ENCODE measurements at places on chromosomes 16 and 17. TPM values are rescaled to one million over a fixed set of nuclear protein-coding genes. Genes with fewer than 3 reads are reported as not detected.

GRIN2A gene
- total RNA-seq, result not detected

VTN gene
- total RNA-seq, result not detected

SOX15 gene
- not detected for total RNA-seq

MYH3 gene
- 1.6 TPM for total RNA-seq

SLFN12 gene
- total RNA-seq, result 10.7 TPM

FOXC2 gene
- not detected for total RNA-seq

ACE gene
- 2.2 TPM for total RNA-seq

CLCN7 gene
- 33.6 TPM for total RNA-seq

MMP15 gene
- total RNA-seq, result 0.71 TPM

GAST gene
- total RNA-seq, result not detected

HS3ST3B1 gene
- total RNA-seq, result 13.9 TPM

ASB16 gene
- total RNA-seq, result 0.19 TPM

OR1A1 gene
- total RNA-seq, result not detected

CDR2L gene
- total RNA-seq, result 1.3 TPM
